ENCODE measurements at places on chromosomes 5 and 9.

GRCh38 chr9:90925581-90926257 is 124.1 kb downstream of the SYK start:
- no peak for DNase-seq

DNA sequence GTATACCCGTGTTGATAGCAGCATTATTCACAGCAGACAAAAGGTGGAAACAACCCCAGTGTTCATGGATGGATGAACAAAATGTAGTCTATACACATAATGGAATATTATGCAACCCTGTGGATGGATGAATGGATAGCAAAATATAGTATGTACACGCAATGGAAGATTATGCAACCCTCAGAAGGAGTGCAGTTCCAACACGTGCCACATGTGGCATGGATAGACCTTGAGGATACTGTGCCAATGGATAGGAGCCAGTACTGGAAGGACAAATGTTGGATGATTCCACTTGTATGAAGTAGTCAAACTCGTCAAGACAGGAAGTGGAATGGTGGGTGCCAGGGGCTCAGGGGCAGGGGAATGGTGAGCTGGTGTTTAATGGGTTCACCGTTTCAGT is 44.9 kb downstream of the PLEKHG4B start:
- peak; percentile 1 for DNase-seq

DNA sequence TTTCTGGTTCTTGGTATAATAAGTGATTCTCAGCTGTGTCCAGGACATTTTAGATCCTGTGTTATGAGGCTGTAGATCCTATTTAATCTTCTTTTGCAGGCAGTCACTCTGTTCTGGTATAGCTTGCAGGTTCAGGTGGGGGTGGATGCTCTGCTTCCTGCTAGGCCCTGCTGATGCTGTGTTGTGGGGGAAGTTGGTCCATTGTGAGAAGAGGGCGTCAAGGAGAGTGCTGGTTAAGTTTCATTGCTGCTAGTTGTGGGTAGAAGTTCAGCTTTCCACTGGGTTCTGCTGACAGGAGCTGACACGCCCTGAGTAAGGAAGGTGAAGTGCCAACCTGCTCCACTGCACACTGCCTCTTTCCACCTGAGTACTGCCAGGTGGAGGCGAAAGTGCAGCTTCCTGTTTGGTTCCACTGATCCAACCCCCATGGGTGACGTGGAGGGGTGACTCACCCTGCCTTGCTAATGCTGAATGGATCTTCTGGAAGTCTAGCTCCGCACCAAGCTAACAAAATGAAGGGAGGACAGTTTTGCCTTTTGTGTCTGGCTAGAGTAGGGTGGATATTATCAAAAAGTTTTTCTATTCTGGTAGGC is 16.3 kb downstream of the NMRK1 start:
- no peak for DNase-seq

DNA sequence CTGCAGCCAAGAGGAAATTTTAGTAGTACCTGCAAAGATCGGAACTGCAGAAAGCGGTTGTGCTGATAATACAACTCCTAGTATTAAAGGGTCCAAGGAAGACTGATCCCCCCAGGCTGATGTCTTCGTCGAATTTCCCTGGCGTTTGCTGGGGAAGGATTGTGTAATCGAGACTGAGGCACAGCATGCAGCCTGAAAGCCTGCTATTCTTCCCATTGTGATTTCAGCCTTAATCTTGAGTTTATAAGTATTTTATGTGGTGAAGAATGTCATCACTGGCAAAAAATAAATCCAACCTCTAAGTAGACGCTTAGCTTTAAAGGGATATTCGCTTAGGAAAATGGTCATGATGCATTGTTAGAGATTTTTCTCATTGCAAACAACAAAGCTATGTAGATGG is 21.3 kb upstream of the LMX1B start:
- no peak for DNase-seq

DNA sequence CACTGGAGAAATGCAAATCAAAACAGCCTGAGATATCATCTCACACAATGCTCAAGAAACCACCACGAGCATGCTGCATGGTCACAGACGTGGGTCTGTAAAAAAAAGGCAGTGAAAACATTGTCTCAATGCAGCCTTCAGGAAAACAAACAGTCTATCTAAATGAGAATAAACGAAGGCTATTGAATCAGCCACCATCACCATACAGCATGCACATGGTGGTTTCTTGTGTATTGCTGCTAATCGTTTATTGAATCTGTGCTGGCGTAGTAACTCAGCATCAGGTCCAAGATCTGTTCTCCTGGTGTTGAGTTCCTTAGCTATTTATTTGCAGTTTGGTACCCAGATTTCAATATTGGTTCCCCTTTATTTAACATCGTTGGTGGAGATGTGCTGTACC is 1115.0 kb downstream of the CDH18 start:
- no peak for DNase-seq

All from SHP77 (cell line).